ENCODE measurements at places on chromosomes 12 and 14. TPM values are rescaled to one million over a fixed set of nuclear protein-coding genes. Genes with fewer than 3 reads are reported as not detected.
A peak's percentile ranks its signal among the peaks of the same experiment; 100 is the strongest.

DNA sequence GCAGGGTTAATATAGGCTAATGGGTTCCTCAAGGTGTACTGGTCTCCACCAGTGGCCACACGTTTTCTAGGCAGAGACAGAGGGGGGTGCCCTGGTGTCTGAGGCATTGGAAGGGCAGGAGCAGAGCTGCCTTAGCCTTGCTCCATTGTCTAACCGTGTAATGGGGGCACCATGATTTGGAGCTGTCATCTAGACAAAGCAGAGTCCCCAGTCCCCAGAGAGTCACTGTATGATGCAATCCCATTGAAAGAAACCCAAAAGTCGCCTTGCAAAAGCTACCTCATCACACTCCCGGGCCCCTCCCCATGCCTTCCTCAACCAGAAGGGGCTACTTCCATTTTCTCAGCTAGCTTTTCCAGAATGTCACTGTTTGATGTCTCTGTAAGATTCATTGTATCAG, 487.1 kb downstream of the AACS start:
- H3K36me3 ChIP-seq, result no peaks in the 10 kb centered on the region
- H3K27ac ChIP-seq, result no peak overlapping the region
- H3K4me3 ChIP-seq, result no peak overlapping the region
- H3K4me1 ChIP-seq, result no peaks in the 10 kb centered on the region

DNA sequence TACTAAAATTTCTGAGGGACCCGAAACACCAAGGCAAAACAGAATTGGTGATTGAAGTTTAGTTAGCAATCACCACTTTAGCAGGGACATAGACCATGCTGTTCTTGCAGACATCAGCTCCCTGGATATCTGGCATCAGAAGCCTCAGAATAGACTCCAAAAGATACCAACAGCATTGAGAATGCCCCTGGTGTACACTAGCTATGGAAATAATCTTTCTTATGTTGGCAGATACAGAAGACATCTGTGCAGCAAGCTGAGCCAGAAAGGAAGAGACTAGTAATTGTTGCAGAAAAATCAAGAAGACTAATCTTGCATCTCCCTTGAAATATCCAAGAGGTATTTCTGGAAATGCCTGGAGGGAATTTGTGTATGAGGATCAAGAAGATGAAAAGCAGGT, 521.6 kb downstream of the TRHDE start:
- no peak overlapping the region for H3K4me3 ChIP-seq
- no peak overlapping the region for H3K27ac ChIP-seq
- H3K36me3 ChIP-seq, result no peaks in the 10 kb centered on the region
- H3K4me1 ChIP-seq, result no peaks in the 10 kb centered on the region
- no peaks in the 10 kb centered on the region for H3K27me3 ChIP-seq

GRCh38 chr12:10940389-10940788, 1.3 kb upstream of the TAS2R14 start:
- no peak for DNase-seq
- peaks cover 3% of the 10 kb centered on the region for H3K4me1 ChIP-seq
- no peak overlapping the region for H3K27ac ChIP-seq
- H3K27me3 ChIP-seq, result no peaks in the 10 kb centered on the region
- H3K4me3 ChIP-seq, result no peak overlapping the region

GRCh38 chr12:92300777-92301176, 155.1 kb upstream of the BTG1 start:
- H3K4me1 ChIP-seq, result no peaks in the 10 kb centered on the region
- no peak overlapping the region for H3K27ac ChIP-seq
- H3K4me3 ChIP-seq, result no peak overlapping the region
- no peaks in the 10 kb centered on the region for H3K36me3 ChIP-seq
- H3K27me3 ChIP-seq, result no peaks in the 10 kb centered on the region

DNA sequence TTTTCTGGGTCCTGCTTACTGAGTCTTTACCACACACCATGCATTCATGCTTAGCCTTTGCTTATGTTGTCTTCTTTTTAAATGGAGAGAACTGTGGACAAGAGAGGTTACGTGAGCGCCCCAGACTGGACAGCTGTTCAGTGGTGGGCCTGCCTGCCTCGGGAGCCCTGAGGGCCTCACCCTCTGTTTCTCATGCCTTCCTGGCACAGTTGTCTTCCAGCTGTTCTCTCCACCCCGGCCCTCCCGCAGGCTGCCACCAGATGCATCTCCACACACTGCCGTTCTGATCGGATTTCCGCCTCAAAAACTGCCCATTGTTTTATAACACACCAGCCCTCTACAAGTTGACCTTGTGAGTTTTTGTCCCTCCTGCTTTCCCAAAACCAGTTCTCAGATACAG, 100.8 kb downstream of the SAMD4A start:
- DNase-seq, result no peak
- H3K36me3 ChIP-seq, result no peaks in the 10 kb centered on the region
- H3K27ac ChIP-seq, result no peak overlapping the region
- no peaks in the 10 kb centered on the region for H3K27me3 ChIP-seq
- H3K4me1 ChIP-seq, result no peaks in the 10 kb centered on the region
- H3K4me3 ChIP-seq, result no peak overlapping the region

GRCh38 chr14:58238252-58239243, 6.1 kb upstream of the PSMA3 start:
- no peaks in the 10 kb centered on the region for H3K27me3 ChIP-seq
- no peaks in the 10 kb centered on the region for H3K4me1 ChIP-seq
- peaks cover 19% of the 10 kb centered on the region for H3K36me3 ChIP-seq
- peak; percentile 58 for DNase-seq
- H3K27ac ChIP-seq, result no peak overlapping the region

DNA sequence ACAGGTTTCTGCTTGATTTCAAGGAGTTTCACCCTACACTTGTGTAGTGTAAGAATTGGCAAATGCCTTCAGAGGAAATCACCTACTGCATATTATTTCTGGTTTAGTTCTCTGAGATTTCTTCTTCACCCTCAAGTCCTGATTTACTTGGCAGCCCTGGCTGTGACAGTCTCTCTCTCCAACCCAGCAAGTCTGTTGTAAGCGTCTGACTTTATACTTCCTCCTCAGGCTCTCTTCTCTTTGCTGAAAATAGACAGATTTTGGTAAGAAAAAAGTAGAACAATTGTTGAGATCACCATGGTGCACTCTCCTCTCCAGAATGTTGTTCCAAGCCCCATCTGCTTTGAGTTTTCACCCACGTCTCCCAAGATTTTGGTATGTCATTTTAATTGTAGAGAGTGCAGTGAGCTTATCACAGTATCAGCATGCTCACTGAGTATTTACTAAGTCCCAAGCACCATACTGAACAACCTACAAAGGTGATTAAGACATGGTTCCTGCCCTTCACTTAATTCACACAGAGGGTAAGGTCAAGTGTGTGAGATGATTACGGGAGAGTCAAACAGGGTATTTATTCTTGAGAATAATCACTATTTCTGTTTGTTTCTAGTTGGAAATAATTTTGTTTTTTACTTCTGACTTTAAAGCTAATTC, 148.7 kb downstream of the MDGA2 start:
- H3K36me3 ChIP-seq, result no peaks in the 10 kb centered on the region
- no peaks in the 10 kb centered on the region for H3K4me1 ChIP-seq
- no peak overlapping the region for H3K27ac ChIP-seq

GRCh38 chr12:1117371-1117770, 126.3 kb downstream of the ERC1 start:
- H3K27ac ChIP-seq, result no peak overlapping the region
- H3K4me3 ChIP-seq, result no peak overlapping the region
- no peak for DNase-seq
- no peaks in the 10 kb centered on the region for H3K27me3 ChIP-seq
- H3K36me3 ChIP-seq, result peaks cover 20% of the 10 kb centered on the region

GRCh38 chr12:131001493-131001892, 47.8 kb downstream of the ADGRD1 start:
- no peaks in the 10 kb centered on the region for H3K36me3 ChIP-seq
- no peaks in the 10 kb centered on the region for H3K27me3 ChIP-seq
- H3K4me3 ChIP-seq, result no peak overlapping the region
- DNase-seq, result no peak

DNA sequence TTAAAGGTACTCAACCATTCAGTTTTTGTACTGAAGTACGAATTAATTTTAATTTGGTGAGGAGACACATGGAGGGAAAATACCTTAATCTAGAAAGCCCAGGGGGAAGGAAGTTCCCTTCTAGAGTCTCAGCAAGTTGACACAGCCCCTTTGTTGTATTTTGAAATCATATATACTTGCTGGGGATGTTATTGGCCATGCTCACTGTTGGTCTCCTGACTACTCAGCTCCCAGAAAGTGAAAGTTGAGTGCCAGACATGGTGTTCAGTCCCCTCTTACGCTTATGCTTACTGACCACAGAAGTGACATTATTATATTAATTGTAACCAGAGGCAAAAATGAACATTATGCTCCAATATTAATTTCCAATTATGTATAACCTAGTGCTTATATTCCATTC, 28.1 kb downstream of the ARF6 start:
- no peak for DNase-seq
- H3K27ac ChIP-seq, result no peak overlapping the region
- no peaks in the 10 kb centered on the region for H3K36me3 ChIP-seq
- H3K4me3 ChIP-seq, result no peak overlapping the region
- H3K27me3 ChIP-seq, result no peaks in the 10 kb centered on the region

GRCh38 chr12:124994437-124994975, 1.1 kb downstream of the BRI3BP start:
- peak overlapping the region; percentile 87 for H3K4me3 ChIP-seq
- peak; percentile 77 for DNase-seq
- no peaks in the 10 kb centered on the region for H3K4me1 ChIP-seq
- no peak overlapping the region for H3K27ac ChIP-seq
- no peaks in the 10 kb centered on the region for H3K36me3 ChIP-seq
- no peaks in the 10 kb centered on the region for H3K27me3 ChIP-seq

DNA sequence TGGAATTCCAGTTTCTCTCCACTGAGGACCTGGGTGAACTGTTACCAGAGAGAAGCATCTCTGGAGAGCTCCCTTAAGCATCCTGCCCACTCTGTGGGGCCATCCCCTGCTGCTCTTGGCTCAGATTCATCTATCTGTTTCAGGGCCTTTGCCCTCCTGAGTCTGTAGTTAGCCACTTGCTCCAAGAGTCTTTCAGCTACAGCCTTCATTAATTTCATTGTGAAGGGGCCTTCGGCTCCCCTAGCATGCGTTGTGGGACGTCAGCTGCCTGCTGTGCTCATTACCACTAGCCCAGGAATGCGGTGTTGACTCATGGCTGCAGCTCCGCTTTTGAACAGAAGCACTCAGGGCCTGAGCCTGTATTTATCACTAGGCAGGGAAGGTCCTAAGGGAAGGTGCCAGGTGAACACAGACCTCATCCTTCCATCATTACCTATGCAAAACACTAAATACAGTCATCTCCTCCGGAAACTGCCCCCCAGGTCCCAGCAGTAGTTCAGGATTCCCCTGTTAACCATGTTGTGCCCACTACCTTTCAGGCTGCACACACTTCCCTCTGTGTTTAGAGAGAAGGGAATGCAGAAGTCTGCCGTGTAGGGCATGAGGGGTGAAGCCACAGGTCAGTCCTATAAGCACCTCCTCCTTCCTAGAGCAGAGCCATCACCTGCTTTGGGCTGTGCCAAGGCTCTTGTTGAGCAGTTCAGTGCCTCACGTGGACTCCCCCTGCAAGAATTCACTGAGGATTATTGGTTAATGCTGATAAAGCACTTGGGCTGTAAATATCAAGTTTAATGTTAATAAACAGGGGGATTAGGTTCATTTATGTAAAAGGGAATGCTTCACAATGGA, 191.4 kb downstream of the CACNA1C start:
- peaks cover 15% of the 10 kb centered on the region for H3K4me1 ChIP-seq
- peak; percentile 95 for DNase-seq
- no peaks in the 10 kb centered on the region for H3K27me3 ChIP-seq
- no peak overlapping the region for H3K4me3 ChIP-seq
- H3K36me3 ChIP-seq, result no peaks in the 10 kb centered on the region
- no peak overlapping the region for H3K27ac ChIP-seq

GRCh38 chr12:38350342-38351174, 34.0 kb downstream of the ALG10B start:
- no peaks in the 10 kb centered on the region for H3K4me1 ChIP-seq
- DNase-seq, result no peak
- no peak overlapping the region for H3K27ac ChIP-seq

GRCh38 chr14:101506926-101507835, 54.1 kb upstream of the DIO3 start:
- H3K4me3 ChIP-seq, result no peak overlapping the region
- DNase-seq, result peak; percentile 37
- no peaks in the 10 kb centered on the region for H3K4me1 ChIP-seq
- H3K27me3 ChIP-seq, result no peaks in the 10 kb centered on the region

GRCh38 chr12:96266238-96266637, 72.1 kb downstream of the ELK3 start:
- H3K27ac ChIP-seq, result no peak overlapping the region
- no peak for DNase-seq
- H3K4me3 ChIP-seq, result no peak overlapping the region
- H3K36me3 ChIP-seq, result peaks cover 66% of the 10 kb centered on the region
- no peaks in the 10 kb centered on the region for H3K27me3 ChIP-seq
- no peaks in the 10 kb centered on the region for H3K4me1 ChIP-seq

DNA sequence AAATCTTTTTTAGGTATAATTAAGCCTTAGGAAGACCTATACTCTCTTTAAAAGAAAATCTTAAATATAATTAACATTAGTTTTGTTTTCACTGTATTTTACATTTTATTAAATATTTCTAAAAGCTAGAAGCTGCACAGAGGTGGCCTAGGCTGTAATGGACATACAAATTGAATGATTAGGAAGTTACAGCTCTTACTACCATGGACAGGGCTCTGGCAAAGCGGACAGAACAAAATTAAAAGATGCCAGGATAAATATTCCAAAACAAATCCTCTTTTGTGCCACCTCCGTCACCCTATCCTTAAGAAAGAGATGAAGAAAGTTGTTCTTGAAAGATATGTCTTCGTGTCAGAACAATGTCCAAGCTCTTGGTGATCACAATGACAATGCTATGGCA, 376.5 kb downstream of the ETNK1 start:
- H3K27ac ChIP-seq, result no peak overlapping the region
- H3K27me3 ChIP-seq, result no peaks in the 10 kb centered on the region
- H3K4me3 ChIP-seq, result no peak overlapping the region
- no peak for DNase-seq
- no peaks in the 10 kb centered on the region for H3K4me1 ChIP-seq

DNA sequence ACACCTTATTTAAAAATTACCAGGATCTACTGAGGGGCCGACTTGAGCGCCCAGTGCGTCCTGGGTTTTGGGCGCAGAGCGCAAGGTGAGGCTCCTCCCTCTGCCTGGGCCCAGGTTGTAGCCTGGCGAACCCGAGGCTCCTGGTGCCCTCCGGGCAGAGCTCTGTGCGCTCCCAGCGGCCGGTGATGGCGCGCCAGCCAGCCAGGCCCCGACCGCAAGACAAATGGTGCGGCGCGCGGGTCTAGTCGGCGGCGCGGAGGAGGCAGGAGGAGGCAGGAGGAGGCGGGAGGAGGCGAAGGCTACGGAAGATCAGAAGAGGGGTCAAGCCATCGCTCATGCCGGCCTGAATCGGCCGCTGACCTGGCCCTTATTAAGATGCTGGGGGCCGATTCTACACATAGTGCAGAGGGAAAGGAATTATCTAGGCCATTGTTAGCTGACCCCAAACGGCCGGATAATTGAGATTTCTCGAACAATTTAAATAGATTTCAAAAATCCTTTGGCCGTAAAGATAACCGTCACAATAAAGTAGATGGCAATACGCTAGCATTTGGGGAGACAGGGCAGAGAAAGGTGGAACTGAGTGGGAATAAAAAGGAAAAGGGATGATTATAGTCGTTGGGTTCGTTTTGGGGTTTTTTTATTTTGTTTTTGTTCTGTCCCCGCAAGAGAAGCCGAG, 2.8 kb downstream of the TBX5 start:
- H3K36me3 ChIP-seq, result no peaks in the 10 kb centered on the region
- no peaks in the 10 kb centered on the region for H3K4me1 ChIP-seq
- no peak overlapping the region for H3K27ac ChIP-seq
- H3K4me3 ChIP-seq, result no peak overlapping the region

PPM1H gene
- total RNA-seq, result 40.6 TPM

NINJ2 gene
- total RNA-seq, result 6.2 TPM

OTX2 gene
- 375 TPM for total RNA-seq

TBX3 gene
- total RNA-seq, result 57.9 TPM

PLA2G1B gene
- total RNA-seq, result not detected

EXOC5 gene
- total RNA-seq, result 107 TPM

CARMIL3 gene
- 5.0 TPM for total RNA-seq

MON2 gene
- 42.3 TPM for total RNA-seq

OR6C4 gene
- total RNA-seq, result not detected

CDC42BPB gene
- 76.5 TPM for total RNA-seq

ZNF219 gene
- total RNA-seq, result 60.9 TPM

Measured in endodermal cell (in vitro differentiated cells).